ENCODE measurements at places on chromosomes 1 and 21.

- no peak for DNase-seq
Measured at GRCh38 chr1:59455206-59455605, 158.3 kb downstream of the FGGY start.

GRCh38 chr1:156639601-156640101 lies 2.3 kb upstream of the BCAN start:
- no peak for DNase-seq

DNA sequence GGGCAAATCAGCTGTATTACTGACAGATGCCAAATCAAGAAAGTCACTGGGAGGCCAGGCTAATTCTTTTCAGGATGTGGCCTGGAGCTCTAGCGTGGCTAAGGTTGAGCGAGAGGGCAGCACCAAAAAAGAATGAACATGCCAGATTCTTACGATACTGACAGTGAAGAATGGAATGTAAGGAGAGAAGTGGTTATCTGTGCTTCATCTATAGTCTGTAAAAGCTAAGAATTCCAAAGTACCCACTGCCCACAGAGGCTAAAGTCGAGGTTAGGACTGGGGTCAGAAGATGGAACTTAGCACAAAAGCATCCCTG lies 32.7 kb downstream of the TFAP2E start:
- DNase-seq: no peak

DNA sequence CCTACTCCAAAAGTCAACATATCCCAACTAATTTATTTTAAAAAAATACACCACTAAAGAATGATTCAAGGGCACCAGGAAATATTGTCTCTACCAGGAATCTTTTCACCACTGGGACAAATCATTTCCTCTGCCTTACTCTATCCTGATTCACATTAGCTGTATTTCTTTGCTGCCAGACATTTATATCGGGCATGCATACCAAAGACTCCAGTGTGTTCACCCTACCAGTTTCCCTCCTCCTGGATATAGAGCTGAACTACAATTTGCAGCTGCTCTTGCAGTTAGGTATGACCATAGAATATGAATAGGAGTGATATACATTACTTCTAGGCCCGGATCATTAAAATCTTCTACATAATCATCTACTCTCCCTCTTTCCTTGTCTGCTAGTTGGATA lies 7.6 kb downstream of the KCNJ6 start:
- DNase-seq: no peak

DNA sequence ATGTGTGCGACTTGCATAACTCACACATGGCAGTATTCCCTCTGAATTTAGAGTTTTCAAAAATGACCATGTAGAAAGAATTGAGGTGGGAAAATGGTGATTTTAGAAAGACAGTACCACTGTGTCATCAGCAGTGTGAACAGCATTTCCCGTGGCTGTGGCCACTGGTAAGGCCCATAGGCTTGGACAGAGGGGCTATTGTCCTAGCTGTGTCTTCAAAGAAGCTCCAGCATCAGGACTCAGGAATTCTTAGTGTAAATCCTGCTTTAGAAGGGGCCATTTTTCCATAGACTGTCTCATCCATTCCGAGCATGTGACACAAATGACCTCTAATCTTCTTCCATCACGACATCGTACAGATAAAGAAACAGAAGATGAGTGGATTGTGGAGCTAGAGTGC lies 119.3 kb upstream of the BACE2 start:
- DNase-seq: no peak

GRCh38 chr21:25891596-25891995 lies 156.8 kb downstream of the GABPA start:
- DNase-seq: no peak

DNA sequence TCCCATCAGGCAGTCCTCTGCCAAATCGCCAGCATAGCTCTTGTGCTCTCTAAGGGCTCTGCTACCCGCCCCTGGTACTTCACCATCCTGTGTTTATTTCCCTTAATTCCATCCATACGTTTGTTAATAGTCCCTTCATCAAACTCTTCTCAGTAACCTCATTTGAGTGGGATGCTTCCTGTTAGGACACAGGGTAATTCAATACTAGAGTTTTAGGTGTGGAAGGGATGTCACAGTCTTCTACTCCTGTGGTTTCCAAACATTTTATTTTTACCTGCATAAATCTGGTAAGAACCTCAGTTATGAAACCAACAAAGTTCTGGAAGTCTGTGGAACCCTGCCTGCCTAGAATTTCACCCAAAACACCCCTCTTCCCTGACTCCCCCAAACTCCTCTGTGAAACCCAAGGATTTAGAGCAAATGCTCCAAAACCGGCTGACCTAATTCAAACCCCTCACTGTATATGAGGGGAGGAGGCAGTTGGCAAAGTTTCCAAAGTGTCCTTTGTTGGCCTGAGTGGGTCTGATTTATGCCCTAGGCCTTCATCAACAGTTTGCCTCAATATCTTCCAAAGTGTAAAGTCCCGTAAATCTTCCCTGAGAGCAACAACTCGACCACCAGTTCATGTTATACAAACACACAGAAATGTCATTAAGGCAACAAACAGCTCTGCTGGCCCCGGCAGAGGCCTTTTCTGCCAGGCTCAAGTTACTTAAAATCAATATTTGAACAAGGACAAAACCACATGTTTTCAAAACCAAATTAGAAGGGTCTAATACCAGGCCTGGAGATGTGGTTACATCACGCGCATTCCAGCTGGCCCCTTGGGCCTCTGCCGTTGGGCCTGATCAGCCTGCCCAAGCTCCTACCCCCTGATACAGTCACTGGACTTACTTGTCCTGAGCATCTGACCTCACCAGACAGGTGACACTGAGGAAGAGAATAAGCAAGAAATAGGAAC lies 82.4 kb upstream of the FGGY start:
- no peak for DNase-seq

DNA sequence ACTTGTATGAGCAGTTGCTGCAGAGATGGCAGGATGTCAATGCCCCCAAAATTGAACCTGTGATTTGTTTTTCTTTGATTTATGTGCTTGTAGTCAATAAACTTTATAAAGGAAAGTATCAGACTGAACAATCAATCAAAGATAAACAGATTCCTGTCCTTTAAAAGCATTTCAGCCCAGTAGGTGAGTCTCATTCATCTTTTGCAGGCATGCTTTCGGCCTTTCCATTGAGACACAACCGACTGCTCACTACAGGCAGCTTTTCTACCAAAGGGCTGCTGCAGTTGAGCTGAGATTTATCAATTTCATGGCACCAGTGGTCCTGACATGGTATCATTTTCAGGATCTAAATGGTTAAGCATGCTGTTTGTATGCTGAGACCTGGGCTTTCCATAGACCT lies 513.6 kb upstream of the PTBP2 start:
- DNase-seq: peak; percentile 67
